ENCODE measurements at places on chromosomes 7 and 10.

DNA sequence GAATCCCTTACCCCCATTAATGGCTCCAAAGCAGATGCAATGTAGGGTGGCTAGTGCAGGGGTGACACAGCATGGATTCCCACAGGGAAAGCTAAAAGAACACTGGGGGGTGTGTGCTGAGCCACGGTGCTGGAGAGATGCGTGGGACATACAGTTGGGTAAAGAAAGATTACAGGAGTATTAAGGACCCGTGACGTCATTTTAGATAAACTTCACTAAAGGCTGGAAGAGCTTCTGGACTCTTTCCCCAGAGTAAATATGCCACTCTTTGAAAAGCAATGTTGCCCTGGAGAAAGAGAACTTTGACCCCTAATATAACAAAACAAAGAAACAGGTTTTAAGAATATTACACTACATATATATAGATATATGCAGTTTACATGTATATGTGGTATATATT, 481.5 kb upstream of the VSTM2A start:
- no peak for DNase-seq

DNA sequence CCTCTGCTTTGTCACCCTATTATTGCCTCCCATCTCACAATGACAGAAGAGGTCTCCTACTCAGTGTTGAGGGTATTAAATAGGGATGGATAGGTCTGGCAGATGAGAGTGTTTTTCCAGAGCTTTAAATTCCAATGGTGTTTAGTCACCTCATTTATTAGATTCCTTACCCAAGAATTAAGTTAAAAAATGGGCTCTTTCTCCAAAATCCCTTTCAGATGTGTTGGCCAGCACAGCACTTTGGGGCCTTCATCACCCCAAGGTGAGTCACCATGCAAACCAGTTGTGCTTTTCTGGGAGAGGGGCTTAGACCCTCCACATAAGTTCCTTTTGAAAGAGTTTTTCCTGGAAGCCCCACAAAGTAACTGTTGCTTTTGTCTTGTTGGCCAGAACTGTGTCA, 78.4 kb downstream of the CYP26A1 start:
- no peak for DNase-seq

- DNase-seq: no peak
Observed at GRCh38 chr10:97737770-97738265, 890 bp downstream of the ZFYVE27 start.

DNA sequence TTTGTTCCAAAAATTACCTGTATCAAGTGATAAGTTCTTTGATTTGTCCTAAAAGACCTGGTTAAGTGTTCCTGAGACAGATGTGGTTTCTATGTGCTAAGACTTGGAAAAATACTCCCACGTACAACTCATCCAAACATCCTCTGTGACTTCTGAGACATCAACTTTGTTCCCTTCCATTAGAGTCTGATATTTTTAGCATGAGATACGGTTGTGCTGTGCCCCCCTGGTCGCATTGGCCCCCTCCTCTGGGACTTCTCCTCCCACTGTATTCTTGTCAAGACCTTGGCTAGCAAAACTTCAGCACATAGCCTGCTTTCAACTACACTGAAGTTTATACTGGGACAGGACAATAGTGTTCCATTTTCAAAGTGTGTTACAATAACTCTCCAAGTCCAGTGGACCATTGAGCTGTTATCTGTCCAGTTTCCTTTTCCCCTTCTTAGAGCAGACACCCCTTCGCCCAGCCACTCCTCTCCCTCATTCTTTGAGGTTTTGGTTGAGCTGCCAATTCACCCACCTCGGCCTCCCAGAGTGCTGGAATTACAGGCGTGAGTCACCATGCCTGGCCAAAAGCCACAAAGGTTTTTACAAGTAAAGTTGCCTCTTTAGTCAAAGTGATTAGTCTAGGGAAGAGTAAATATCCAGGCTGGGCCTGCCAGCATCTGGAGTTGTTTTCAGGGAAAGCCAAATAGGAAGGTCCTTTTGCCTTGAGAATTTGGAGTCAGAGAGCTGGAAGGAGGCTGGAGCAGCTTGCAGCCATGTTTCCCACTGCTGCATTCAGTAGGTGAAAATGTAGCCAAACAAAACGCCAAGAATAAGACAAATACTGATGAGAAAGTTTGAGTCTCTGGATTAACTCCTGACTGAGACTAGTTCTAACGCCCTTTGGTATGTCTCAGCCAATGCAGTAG, 17.8 kb upstream of the PDLIM1 start:
- no peak for DNase-seq

DNA sequence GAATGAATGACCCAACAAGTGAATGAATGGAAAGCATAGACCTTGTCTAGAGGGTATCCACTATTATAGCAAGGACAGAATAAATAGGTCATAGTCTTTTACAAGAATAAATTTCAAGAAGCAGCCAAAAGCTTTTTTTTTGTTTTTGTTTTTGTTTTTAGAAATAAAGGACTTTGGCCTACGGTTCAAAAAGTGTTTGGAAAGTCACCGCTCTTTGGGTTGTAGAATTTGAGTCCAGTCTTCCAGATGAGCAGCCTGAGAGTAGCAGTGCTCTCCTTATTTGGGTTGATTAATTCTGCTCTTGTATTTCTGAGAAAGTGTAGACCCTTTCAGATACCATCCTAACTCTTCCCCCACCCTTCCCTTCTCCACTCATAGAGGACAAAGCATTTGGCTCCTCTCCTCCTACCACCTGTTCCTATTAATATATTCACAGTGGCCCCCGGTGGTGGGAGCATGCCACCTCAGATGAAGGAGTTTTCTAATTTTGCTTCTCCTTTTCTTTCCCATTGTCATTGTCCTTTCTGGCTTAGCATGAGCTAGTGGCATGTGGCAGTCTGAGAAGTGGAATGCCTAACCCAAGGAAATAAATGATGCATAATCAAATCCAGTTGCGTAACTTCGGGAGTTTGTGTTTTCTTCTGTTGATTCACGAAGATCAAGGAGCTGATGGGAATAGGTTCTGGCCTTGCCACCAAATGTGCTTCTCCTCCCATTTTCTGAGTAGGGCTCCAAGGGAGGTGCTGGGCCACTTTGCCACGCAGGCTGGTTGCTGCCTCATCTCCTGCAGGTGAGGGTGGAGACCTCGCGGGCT, 114.7 kb downstream of the CHN2 start:
- no peak for DNase-seq

GRCh38 chr10:8158193-8159071, 103.9 kb downstream of the GATA3 start:
- no peak for DNase-seq

DNA sequence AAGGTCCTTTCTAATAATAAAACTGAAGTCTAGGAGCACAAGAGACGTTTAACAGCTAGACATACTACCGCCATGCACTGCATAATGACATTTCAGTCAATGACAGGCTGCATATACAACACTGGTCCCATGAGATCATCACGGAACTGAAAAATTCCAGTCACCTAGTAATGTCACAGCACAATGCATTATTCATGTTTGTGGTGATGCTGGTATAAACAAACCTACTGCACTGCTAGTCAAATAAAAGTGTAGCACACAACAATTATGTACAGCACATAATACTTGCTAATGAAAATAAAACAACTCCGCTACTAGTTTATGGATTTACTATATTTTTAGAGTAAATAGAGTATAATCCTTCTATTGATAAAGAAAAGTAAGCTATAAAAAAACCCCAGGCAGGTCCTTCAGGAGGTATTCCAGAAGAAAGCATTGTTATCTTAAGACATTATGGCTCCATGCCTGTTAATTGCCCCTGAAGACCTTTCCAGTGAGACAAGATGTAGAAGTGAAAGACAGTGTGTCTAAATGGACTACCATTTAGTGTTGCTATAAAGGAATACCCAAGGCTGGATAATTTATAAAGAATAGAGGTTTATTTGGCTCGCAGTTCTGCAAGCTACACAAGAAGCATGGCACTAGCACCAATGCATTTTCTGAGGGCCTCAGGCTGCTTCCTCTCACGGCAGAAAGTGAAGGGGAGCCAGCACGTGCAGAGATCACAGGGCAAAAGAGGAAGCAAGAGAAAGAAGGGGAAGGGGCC, 47.1 kb downstream of the HIBADH start:
- DNase-seq: no peak

- no peak for DNase-seq
Observed at GRCh38 chr10:94105226-94105625, 111.5 kb downstream of the PLCE1 start.

DNA sequence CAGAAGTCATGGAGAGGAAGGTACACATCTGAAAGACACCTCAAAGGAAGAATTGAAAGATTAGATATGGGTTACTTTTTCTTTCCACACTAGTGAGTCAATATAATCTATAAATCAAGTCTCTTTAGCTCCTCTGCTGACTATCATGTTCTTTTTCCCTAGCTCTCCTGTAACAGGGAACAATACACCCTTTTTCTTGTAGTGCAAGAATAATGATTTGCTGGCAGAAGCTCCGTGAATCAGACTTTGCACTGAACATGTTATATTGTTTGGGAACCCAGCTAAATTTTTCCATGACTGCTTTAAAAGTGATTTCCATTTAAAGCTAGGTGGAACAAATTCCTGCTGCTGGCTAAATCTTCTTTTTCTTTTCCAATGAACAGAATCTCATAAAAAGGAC, 756.6 kb upstream of the C7orf33 start:
- DNase-seq: no peak

GRCh38 chr7:36054637-36055036, 98.4 kb upstream of the EEPD1 start:
- no peak for DNase-seq

GRCh38 chr10:15606377-15606776, 113.3 kb downstream of the ITGA8 start:
- DNase-seq: no peak

- no peak for DNase-seq
Observed at GRCh38 chr7:34333184-34333583, 324.8 kb upstream of the NPSR1 start.

GRCh38 chr7:107803009-107803610, at the start of gene SLC26A3:
Gene SLC26A3, minus strand, starts transcription at chr7:107803223. Its CDS starts 8,714 bp downstream, at chr7:107794509.
- DNase-seq: no peak

GRCh38 chr10:14481014-14481413, 150.3 kb upstream of the FRMD4A start:
- no peak for DNase-seq

DNA sequence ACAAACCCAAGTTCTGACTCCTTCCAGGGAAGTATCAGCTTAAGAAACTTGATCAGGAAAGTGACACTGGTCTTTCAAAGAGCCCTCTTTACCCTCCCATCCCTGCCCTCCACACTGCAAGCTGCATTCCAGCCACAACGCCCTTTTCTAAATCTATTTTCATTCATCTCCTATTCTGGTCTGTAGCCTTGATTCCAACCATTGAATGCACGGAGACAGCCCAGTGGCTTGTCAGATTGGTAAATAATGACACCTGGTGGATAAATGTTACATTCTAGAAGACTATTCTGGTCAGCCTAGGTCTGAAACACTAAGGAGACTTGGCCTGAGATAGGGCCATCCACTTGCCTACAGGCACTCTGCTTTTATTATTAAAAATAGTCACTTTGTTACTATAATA, 20.9 kb downstream of the MORN4 start:
- DNase-seq: peak; percentile 21

DNA sequence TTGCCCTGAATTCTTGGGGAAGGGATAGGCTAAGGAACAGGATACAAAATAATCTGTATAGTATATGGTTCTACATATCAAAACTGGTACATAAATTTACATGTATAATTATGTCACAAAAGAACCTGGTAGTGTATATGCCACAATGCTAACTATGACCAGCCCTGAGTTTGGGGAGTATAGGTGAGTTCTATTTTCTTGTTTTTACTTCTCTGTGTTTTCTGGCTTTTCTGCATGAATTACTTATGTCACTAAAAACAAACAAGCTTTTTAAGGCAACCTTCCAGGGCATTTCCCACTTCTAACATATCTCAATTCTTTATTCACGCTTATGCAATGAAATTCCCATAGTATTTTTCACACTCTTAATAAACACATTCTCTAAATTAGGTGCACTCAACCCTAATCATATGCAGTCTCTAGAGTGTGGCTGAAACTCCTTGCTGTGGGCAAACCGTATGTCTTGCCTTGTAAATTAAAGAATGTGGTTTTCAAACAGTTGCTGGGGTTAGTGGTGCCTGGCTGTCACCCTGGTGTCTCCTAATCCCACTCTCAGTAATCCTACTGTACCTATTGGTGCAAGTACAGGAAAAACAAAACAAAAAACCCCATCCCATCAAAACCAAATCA, 14.0 kb upstream of the INSIG1 start:
- DNase-seq: no peak

DNA sequence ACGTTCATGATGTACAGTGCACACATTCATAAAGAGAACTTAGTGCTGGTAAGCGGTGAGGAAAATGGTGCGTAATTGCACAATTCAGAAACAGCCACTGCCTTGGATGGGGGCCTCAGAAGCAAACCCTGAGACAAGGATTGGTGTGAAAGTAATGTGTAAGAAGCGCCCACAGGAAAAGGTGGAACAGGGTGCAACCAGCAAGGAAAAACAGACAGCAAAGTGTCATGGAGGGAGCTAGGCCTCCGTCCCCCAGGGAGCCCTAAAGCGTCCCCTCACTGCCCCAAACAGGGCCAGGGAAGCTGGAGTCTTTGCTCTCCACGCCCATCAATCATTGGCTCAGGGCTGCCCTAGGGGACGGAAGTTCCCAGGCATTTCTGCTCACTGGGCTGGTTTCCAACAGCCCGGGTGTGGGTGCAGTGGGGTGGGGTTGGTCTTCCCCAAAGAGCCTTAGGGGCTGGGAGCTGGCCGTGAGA, 9.6 kb upstream of the C10orf105 start:
- DNase-seq: no peak

DNA sequence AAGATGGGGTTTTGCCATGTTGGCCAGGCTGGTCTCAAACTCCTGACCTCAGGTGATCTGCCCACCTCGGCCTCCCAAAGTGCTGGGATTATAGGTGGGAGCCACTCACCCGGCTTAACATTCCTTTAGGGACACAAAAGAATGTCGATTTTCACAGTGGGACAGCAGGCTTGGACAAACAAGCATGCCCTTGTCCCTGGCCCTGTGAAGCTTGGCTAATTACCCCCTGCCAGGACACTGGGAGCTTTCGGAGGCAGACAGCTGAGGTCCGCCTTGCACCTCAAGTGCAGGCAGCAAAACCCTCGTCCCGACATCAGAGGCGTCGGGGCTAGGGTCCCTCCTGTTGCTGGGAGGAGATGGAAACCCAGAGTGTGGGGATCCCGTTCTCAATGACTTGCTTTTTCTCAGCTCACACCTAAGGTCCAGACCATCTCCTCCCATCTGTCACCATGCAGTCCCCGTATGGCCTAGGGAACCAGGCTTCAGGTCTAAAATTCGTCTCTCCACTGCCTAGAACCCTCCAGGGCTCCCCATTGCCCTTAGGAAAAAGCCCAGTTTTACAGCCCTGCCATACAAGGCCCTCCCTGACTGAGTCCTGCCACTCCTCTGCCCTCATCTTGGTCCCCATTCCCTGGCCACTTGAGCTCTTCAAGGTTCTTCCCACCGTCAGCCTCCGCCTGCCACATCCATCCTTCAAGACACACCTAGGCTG, 6.3 kb upstream of the CLIP2 start:
- DNase-seq: no peak

GRCh38 chr10:79202188-79203013, 133.6 kb downstream of the ZMIZ1 start:
- DNase-seq: no peak

Measured in NCI-H1930 (cell line).